ENCODE measurements at places on chromosomes 12 and 14.

GRCh38 chr12:110599334-110599733, 14.6 kb upstream of the TCTN1 start:
- DNase-seq: no peak

GRCh38 chr14:33930439-33930838, 20.4 kb downstream of the EGLN3 start:
- DNase-seq: no peak

DNA sequence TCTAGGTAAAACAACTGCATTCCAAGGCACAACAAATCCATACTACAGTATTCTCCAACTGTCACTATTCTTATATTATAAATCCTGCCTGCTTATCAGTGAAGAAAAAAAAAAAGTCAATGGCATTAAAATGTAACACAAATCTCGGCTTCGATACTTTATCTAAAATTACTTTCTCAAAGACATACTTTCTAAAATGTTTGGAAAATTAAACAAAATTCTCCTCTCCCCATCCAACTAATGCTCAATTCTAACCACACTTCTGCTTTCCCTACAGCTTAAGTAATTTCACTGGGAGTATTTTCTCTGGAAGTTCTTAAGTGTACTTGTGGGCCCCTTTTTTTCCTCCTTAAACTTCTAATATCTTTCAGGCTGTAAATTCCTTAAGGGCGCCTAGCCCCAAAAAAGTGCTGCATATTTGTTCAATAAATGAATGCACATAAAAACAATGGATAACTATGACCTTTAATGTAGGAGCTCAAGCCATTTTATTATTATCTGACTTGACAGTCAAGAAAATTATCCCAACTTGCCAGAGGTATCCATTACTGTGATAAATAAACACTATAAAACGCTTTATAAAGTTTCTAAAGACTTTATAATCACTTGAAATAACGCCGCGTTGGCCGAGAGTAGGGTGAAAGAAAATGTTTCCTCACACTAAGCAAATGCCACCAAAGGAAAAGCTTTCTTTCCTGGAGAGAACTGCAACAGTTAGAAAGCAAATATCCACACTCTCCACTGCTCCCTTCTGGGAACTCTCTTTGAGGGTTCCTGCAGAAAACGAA, 977 bp downstream of the HEATR5A start:
- peak; percentile 64 for DNase-seq

DNA sequence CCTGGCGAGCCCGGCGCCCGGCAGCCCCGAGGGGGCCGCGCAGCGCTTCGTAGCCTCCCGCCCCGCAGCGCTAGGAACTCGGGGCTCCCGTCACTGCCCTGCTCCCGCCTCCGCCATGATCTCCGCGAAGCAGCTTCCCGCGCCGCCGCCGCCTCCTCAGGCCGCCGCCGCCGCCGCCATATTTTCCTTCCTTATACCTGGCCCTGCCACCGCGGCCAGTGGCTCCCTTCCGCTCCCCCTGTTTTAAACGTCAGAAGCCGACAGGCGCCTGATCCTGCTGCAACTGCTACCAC, 286 bp downstream of the PPP4R3A start:
- no peak for DNase-seq

GRCh38 chr12:32896432-32897280, at the start of gene PKP2:
TSS of gene PKP2 (minus strand) at chr12:32896777. CDS start at chr12:32896731, 46 bp downstream.
- DNase-seq: peak; percentile 60

- DNase-seq: no peak
Measured at GRCh38 chr12:75479963-75480461, 543 bp upstream of the GLIPR1 start.

GRCh38 chr14:103625356-103626095, 3.5 kb upstream of the KLC1 start:
- no peak for DNase-seq

DNA sequence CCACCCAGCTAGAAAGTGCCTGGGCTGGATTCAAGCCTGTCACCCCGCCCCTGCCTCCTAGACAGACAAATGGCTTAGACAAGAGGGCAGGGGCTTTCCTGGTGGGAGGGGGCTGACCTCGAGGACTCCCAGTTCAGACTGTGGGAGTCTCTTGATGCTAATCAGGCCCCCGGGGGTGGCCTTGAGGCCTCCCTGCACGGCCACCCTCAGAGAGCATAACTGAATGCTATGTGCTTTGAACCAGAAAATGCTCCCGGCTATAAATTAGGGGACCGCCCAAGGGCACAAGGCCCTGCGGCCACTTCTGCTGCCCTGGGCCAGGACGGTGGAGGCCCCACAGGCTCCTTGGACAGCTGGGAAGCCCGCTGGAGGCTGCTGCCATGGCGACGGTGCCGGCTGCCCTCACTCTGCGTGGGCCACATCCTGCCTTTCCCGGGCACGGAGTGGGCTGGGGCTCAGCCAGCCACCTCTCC, 111.0 kb upstream of the NCOR2 start:
- DNase-seq: no peak

- DNase-seq: no peak
Measured at GRCh38 chr12:97181571-97182265, 274.7 kb downstream of the NEDD1 start.

- DNase-seq: no peak
Measured at GRCh38 chr12:15583804-15584203, 205.4 kb downstream of the EPS8 start.
